Thyroid gland (tissue), 4 donors: ENCODE measurements at places on chromosomes 3 and 15.

DNA sequence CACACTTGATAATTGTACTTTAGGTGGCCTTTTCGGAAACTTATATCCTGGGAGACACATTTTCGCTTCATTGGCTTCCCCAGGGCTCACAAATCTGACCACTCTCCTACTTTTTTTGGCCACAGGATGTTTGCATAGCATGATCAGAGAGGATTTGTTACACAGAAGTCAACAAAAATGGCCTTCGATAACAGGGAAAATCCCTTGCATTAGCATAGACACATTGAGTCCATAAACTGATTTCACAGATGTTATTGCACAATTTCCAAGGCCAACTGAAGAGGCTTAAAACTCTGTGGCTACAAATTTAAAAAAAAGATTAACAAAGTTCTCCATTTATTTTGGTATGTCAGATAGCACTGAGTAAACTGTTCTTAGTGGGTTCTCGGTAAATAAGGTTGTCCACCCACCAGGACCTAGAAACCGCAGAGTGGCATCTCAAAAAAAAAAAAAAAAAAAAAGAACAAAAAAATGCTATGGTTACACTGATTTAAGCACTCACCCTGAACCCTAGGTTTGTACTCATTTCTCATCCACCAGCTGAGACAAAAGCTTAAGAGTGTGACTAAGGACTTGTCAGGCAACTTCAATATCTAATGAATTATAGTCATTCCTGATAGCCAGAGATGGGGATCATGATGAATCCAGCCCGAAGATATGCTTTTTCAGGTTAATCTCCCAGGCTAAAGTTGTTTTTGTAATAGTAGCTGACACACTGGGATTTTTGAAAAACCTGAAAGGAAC, 188.9 kb upstream of the SYNPR start:
- no peak for DNase-seq

GRCh38 chr15:78063217-78063616, 14.3 kb downstream of the TBC1D2B start:
- DNase-seq: no peak

DNA sequence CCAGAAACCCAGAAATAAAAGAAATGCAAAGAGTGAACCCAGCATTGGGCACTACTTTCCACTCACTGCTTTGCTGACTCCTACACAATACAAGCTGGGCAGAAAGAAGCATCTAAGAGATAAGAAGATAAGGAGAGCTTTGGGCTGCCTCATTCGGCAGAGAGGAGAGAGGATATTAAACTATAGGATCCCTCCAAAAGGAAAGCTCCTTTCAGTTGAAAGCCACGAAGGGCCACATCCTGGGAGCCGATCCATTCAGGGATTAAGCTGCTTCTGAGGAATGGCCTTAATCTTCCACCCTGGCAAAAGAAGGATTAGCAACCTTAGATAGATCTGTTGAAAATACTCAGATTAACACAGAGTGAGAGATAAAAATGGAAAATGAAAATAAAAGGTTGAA, 274.9 kb upstream of the PPP2R3A start:
- no peak for DNase-seq

GRCh38 chr3:111197485-111197884, 125.9 kb downstream of the NECTIN3 start:
- DNase-seq: no peak

GRCh38 chr3:53174346-53175250, 13.6 kb downstream of the PRKCD start:
- DNase-seq: no peak

DNA sequence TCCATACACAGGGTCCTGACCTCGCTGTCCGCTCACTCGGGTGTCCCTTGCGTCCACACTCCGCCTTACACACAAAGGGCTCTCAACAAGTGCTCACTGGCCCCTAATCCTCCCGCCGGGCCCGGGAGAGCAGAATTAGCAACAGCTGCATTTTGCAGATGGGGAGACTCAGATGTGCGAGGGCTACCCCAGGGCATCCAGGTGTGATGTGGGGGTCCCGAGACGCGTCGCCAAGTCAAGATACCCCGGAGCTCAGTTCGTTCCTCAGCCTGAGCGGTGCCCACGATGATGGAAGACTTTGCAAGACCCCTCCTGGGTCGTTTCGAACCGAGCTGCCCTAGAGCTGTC, 14.9 kb upstream of the WNT7A start:
- DNase-seq: no peak

DNA sequence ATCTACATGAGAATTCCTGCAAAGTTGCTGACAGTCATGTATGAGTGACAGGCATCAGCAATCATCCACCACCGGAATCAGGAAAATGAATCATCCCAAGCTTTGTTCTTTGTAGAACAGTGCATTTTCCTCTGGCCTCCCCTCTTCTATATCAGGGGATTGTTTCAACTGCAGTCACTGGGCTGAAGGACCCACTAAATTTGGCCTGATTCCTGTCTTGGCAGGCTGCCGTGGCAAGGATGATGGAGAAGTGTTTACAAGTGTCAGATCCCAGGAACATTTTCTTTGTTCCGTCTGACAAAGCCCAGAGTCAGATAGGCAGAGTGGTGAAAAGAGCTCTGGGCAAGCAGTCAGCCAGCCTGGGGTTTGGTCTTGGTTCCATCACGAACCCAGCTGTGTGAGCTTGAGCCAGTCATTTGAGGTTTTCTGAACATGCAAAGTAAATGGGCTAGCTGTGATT, 175.1 kb upstream of the TSC22D2 start:
- peak; percentile 93 for DNase-seq

- no peak for DNase-seq
Measured at GRCh38 chr3:190773948-190774347, 88.5 kb downstream of the GMNC start.

DNA sequence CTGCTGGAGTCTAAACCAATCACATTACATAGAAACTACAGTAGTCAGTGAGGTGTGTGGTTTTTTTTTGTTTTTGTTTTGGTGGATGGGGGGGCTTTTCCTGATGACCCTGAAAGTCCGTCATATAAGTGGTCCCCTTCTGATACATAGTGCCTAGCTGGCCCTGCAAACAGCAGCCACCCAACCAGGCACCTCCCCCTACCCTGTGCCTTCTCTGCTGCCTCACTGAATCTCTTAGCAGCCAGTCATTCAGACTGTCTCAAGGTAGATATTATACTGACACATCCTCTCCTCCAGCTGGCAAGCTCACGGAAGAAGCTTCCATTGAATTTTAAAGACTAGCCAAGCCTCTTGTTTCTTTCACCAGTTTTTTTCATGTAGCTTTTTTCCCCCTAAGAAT, 21.4 kb downstream of the SYN2 start:
- DNase-seq: no peak

DNA sequence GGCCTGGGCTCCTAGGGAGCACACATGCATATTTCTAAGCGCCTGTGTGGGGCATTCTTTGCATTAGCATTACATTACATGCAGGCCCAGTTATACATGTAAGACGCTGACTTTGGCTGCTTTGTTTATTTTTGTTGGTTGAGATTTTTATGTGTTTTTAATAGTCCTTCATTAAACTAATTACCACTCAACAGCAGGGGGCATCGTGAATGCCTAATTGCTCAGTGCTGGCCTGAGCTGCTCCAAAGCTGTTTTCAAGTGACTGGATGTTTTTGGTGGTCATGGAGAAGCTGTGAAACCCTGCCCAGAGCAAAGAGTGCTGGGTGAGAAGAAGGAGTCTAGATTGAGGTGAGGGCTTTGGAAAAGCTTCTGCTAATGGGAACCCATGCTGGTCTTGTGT, 41.5 kb downstream of the GPD1L start:
- no peak for DNase-seq

DNA sequence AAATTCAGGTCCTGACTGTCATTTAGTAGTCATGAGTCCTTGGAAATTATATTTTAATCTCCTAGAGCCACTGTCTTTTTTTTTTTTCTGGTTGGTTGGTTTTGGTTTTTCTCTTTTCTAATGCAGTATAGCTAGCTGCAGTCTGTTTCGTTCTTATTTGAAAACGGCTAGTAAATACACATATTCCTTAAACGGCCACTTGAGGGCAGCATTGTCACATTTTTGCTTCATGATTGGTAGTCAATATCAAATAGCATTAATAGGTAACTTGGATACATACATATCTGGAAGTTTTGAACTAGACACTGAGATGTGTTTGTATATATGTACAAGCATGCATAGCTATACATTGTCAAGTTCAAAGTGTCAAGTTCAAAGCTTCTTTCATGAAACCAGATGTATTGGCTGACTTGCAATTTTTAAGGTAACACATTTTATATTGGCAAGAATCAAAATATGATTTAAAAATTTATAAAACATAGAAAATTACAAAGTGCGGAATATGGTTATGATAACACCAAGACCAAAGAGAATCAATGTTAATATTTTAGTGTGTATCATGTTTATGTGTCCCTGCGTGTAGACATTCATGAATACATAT, 22.5 kb downstream of the GABRA5 start:
- peak; percentile 55 for DNase-seq

DNA sequence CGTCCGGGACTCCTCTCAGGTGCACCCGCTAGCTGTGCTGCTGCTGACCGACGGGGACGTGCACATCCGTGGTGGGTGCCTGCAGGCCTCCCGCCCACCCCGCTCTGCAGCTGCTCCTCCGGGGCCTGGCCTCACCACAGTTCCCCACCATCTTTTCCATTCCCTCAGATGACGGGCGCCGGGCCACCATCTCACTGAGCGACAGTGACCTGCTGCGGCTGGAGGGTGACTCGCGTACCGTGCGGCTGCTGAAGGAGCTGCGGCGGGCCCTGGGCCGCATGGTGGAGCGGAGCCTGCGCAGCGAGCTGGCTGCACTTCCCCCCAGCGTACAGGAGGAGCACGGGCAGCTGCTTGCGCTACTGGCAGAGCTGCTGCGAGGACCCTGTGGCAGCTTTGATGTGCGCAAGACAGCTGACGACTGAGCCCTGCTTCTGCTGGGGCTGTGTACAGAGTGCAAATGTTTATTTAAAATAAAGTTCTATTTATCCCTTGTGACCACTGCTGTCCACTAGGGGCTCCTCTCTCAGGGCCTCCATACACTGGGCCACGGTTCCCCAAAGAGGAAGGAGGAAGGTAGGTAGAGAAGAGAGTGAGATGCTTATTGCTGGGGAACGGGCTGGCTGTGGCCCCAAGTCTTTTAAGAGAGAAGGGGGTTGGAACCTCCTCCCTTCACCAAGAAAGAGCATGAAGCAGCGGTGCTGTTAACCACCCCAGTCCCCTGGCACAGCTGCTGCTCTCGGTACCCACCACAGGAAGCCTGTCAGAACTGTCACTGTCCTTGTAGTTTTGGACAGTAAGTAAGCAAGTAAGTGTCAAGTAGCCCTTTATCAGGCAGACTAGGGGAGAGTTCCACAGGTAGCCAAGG, 47.0 kb downstream of the DHX30 start:
- no peak for DNase-seq

DNA sequence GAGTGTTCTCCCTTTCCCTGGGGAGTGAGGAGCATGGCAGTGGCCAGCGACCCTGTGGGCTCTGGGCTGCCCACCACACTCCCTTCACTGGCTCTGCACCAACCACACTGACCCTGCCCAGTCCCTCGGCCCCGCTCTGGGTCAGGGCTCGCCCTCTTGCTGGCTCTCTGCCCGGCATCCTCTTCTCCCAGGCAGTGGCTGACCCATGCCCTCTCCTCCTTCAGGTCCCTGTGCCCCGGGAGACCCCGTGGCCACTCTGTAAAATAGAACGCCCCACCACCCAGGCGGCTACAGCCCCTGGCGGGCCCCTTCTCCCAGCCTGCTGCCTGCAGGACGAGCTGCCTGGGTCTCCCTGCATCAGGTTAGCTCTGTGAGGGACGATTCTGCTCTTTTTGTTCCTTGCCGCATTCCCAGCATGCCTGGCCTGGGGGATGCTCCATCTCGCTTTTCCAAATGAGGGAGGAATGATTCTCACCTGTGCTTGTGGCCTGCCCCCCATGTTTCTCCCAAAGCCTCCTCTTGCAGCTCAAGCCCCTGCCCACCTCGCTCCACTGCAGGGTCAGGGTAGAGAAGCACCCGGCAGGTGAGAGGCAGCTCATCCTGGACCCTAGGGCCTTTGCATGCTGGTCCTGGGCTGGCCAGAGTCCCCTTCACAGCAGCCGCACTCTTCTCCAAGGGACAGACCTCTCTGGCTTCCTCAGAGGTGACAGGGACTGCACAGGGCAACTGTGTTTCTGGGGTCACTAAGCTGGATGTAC, 14.5 kb upstream of the CFAP100 start:
- no peak for DNase-seq

GRCh38 chr3:100316641-100317069, 17.9 kb upstream of the NIT2 start:
- peak; percentile 17 for DNase-seq

- peak; percentile 55 for DNase-seq
Measured at GRCh38 chr15:80455668-80456442, 51.7 kb downstream of the ARNT2 start.

- DNase-seq: peak; percentile 53
Measured at GRCh38 chr3:50604628-50605588, 6.7 kb downstream of the CISH start.

GRCh38 chr3:165194511-165195240, 1.5 kb downstream of the SLITRK3 start:
- DNase-seq: no peak
